ENCODE measurements at places on chromosomes 4 and X.

DNA sequence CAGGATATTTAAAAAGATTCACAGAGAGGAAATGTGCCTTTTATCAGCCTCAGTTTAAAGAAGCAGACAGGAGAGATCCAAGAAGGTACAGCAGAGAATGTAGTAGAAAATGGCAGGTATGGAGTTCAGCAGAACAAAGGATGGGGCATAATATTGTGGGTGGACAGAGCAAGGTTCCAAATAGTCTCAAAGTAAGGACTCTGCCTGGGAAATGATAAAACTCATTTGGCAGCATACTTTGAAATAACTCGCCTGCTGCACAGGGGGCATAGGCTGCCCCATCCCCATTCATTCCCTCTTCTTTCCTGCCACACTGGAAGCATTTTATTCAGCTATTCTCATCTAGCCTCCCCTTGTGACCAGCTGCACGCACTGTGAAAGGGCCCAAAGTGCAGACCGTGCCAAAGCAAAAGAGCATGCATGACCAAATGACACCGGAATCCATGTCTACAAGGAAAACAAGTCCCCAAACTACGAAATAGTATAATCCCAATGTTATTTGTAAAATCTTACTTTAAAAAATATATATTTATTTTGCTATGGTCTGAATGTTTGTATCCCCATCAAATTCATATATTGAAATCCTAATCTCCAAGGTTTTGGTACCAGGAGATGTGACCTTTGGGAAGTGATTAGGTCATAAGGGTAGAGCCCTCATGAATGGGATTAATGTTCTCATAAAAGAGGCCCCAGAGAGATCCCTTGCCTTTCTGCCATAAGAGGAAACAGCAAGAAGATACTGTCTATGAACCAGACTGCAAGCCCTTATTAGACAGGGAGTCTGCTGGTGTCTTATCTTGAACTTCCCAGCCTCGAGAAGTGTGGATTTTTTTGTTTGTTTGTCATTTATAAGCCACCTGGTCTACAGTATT lies 77.4 kb upstream of the PRSS48 start:
- DNase-seq: no peak

DNA sequence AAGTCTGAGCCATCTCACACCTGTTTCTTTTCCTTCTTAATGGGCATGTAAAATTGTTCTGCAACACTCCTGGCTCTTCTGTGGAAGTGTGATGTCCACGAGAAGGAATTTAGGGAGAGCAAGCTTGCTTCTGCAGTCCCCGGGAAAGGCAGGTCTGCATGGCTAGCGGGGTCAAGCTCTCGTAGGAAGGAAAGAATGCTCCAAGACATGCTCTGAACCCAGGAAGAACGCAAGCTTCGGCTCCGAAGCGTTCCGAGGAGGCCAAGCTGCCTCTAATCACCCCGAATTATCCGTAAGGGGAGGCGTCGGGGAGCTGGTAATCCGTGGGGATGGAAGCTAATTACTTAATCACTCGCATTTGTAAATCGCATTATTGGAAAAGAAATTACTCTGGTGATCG lies 177.7 kb downstream of the CRLF2 start:
- DNase-seq: no peak

DNA sequence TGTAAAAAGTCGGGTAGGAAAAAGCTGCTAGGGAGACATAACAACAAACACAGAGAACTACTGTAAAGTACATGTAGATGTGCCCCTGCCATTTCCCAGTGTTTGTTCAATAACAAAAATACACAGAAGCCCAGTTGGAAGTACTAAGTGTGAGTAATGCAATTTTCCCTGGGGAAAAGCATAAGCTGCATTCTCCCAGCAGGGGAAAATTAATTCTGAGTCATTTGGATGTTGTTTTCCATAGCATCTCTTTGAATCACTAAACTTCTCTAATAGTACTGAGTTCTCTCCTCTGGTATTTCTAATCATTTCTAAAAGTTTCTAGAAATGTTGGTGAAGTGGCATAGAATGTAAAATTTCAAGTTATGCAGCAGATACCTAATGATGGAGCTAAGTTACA lies 1114.9 kb downstream of the C4orf33 start:
- no peak for DNase-seq

GRCh38 chrX:150486011-150486410 lies 82.4 kb upstream of the MTM1 start:
- peak; percentile 32 for DNase-seq
